ENCODE measurements at places on chromosomes 1 and 21.

GRCh38 chr1:78472851-78473496 is 17.8 kb upstream of the PTGFR start:
- DNase-seq = no peak

GRCh38 chr21:39601187-39601928 is 11.4 kb upstream of the B3GALT5 start:
- DNase-seq = no peak

DNA sequence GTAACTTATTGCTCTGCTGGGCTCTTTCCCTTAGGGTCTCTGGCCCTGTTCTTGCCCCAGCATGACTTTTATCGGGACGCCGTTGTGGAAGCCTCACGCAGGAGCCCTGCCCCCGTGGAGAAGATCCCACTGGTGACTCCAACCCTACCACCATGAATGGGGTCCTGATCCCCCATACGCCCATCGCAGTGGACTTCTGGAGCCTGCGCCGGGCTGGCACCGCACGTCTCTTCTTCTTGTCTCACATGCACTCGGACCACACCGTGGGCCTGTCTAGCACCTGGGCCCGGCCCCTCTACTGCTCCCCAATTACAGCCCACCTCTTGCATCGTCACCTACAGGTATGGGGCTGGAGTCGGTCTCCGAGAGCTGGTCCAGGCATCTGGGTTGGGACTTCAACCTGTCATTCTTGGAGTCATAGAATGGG is 322 bp downstream of the DCLRE1B start:
- DNase-seq = peak; percentile 10

GRCh38 chr1:9613625-9614299 is 25.1 kb downstream of the TMEM201 start:
- no peak for DNase-seq
